ENCODE measurements at places on chromosomes 7 and 10.

DNA sequence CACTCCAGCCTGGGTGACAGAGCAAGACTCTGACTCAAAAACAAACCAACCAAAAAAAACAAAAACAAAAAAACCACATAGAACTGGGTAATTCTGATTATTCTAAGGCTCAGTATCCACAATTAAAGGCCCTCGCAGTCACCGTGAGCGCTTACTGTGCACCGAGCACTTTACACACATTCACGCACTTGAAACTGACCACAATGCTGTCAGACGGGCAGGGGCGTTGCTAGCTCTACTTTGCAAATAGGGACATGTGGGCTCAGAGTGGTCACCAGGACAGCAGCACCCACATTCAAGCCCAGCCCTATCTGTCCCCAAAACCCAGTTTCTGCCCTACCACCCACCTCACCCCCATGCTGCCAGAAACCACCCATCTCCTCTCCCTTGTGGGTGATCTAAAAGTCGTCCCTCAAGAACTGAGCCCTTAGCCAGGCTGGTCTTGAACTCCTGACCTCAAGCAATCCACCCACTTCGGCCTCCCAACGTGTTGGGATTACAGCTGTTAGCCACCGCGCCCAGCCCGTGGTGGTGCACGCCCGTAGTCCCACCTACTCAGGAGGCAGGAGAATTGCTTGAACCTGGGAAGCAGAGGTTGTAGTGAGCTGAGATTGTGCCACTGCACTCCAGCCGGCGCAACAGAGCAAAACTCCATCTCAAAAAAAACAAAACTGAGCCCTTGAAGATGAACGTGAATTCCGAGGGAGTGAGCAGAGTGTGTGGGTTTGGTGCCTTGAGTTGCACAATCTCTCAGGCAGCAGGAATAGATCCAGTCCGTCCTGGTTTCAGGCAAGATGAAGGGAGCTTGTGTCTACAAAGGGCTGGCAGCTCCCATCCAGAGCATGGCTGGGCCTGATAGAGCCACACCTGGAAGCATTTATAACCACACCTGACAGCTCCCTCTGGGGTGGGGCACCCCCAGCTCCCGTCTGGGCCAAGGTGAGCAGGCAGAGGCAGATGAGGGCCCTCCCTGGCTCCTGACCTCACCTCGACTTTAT lies 5.4 kb upstream of the HSPB1 start:
- DNase-seq = no peak

DNA sequence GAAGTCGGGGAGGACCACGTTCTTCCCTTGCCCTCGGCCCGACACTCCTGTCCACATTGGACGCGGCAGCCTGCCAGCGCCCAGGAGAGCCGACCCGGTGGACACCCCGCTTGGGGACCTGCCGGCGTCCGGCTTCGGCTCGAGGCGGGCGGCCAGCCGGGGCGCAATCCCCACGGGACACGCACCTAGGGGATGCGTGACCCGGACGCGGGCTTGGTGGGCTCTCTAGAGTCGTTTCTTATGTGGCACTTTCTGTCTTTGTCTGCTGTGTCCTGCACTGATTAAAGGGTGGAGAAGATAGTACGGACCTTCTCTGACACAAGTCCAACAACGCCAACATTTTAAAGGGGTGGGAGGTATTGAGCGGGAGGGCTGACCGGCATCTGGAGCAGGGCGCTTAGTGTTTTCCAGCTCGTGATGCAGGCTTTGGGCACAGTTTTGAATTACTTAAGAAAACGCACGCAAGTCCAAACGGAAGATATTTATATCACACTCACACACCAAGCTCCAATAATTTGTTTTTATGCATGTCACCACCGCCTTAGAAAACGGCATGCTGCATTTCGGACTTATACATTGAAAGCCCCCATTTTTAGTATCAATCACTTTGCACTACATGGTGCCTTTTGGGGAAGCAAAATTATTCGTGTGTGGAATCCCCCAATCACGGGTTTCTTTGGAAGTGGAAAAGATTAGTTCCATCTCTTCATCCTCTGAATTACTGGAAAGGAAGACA lies 3.9 kb upstream of the SPAG6 start:
- peak; percentile 58 for DNase-seq

- no peak for DNase-seq
Measured at GRCh38 chr10:95539560-95540284, 21.4 kb downstream of the SORBS1 start.

GRCh38 chr10:27192284-27192683 lies 37.1 kb downstream of the MASTL start:
- no peak for DNase-seq

GRCh38 chr10:106565546-106565945 lies 599.0 kb downstream of the SORCS1 start:
- DNase-seq = no peak

DNA sequence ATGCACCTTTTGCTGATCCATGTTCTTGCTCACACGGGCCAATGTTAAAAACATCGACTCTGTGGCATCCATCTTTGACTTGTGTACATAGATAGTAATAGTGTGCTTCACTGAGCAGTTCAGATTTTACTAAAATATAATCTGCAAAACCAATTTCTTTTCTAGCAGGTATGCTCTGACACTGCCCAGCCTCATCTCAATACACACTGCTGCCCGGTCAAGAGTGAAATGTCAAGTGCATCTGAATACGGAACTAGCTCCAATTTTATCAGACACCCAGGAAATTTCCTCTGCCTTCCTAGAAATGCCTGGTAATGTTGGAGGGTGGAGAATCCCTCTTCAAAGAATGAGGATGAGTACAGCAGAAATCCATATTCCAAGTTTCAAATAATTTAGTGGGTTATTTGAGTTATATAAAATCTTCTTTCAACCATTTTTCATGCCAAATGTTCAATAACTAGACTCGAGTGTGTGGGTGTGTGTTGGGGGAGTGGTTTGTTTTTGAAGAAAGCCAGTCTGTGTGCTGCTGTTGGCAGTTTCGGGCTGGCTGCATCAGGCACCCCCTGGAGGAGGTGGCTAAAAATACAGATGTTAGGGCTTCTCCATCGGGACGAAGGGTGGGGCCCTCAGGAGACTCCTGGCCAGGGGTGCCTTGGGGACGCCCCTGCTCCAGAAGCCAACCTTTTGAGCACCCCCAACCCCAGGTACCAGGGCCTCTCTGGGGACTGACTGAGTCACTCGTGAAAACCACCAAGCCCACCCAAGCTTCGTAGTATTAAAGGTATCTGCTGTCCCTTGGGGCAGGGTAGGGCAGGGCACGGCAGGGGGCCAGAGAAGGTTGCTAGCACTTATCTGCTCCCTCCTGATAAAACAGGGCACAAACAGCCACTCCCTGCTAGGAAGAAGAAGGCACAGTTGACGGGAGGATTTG lies 15.4 kb downstream of the CTBP2 start:
- no peak for DNase-seq

Measured in left renal cortex interstitium (tissue), 4 donors.